ENCODE measurements at places on chromosomes 13 and 19.

DNA sequence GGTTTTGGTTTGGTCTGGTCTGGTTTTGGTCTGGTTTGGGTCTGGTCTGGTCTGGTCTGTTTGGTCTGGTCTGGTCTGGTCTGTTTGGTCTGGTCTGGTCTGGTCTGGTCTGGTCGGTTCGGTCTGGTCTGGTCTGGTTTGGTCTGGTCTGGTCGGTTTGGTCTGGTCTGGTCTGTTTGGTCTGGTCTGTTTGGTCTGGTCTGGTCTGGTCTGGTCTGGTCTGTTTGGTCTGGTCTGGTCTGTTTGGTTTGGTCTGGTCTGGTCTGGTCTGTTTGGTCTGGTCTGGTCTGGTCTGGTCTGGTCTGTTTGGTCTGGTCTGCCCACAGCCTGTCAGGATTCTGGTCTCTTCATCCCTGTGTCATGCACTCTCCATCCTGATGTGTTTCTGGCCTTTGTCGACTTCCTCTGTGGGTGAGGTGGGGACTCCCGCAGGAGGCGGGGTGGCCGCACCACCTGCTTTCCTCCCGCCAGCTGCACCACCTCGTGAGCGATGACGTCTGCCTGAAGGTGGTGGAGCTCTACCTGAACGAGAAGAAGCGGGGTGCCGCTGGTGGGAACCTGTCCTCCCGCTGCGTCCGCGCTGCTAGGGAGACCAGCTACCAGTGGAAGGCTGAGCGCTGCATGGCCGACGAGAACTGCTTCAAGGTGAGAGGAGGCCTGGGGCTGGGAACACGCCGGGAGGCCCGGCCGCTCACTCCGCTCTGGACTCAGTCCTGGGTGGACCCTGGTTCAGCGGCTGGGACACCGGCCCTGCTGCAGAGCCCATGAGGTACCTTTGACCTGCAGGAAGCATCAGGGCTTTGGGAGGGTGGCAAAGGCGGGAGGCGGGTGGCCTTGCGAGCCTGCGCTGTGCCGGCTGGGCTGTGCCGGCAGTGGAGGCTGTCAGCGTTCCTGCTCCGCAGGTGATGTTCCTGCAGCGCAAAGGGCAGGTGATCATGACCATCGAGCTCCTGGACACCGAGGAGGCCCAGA is 12.9 kb upstream of the F2RL3 start:
- no peak for DNase-seq

DNA sequence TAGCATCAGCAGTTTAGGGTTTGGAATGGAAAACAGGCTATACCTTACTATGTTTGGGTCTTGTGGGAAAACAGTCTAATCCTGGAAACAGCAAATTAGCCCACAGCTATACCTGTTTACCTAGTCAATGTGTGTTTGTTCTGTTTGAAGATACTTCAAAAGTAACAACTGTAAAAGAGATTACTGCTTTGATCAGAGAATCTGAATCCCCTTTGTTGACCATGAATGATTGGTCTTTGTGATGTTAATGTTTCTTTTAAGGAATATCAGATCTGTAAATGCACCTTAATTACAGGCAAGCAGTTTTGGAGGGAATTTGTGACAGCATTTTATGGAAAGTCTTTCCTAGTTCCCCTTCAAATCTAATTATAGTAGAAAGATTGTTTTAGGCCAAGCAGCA is 20.7 kb upstream of the KLF5 start:
- no peak for DNase-seq

DNA sequence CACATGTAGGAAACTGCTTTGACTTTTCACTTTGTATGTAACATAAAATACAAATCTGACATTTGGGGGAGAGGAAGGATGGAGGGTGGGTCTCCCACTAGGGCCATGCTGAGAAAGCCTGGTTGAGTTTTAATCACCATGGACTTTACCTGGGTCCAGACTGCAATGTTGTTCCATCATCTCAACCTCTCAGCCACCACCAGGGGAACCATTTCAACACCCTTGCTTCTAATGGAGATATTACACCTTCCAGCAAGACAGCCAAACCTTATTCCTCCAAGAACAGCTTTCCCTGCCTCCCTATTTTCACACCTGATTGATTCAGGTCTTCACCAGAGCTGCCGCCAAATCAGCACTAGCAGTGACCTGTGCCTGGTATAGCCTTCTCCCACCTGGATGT is 56.0 kb downstream of the ZAR1L start:
- DNase-seq = no peak

GRCh38 chr19:55546822-55547614 is 1.7 kb upstream of the SBK3 start:
- DNase-seq = no peak

GRCh38 chr19:379796-380195 is 29.2 kb downstream of the C2CD4C start:
- no peak for DNase-seq

GRCh38 chr19:40608240-40608621 is 7.1 kb downstream of the LTBP4 start:
- DNase-seq = no peak

- no peak for DNase-seq
Observed at GRCh38 chr13:107461751-107462150, 753.6 kb downstream of the LIG4 start.

GRCh38 chr19:16627928-16628182 is 149 bp downstream of the MED26 start:
- no peak for DNase-seq

DNA sequence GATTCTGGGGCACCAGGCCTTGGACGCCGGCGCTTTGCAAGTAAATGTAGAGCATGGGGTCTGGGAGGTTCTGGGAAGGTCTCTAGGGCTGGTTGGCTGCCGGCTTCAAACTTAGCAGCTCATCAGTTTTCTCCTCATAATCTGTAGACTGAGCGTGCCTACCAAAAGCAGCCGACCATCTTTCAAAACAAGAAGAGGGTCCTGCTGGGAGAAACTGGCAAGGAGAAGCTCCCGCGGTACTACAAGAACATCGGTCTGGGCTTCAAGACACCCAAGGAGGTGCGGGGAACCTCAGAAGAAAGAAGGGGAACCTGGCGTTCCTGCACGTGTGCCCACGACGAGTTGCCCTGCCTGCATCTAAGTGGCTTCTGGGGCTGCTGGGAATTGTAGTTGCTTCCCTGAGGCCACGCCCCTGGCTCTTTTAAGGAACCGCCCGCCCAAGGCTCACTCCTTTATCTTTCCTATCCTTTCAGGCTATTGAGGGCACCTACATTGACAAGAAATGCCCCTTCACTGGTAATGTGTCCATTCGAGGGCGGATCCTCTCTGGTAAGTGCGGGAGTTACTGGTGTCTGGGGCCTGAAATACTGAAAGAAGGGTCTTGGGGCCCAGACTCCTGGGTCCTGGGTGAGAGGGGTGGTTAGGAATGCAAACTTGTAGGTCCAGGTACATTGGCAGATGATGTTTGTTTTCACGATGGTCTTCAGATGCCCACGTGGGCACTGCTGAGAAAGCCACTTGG is 984 bp downstream of the RPS11 start:
- no peak for DNase-seq

GRCh38 chr13:113656003-113656588 is 1.9 kb downstream of the ATP4B start:
- no peak for DNase-seq

DNA sequence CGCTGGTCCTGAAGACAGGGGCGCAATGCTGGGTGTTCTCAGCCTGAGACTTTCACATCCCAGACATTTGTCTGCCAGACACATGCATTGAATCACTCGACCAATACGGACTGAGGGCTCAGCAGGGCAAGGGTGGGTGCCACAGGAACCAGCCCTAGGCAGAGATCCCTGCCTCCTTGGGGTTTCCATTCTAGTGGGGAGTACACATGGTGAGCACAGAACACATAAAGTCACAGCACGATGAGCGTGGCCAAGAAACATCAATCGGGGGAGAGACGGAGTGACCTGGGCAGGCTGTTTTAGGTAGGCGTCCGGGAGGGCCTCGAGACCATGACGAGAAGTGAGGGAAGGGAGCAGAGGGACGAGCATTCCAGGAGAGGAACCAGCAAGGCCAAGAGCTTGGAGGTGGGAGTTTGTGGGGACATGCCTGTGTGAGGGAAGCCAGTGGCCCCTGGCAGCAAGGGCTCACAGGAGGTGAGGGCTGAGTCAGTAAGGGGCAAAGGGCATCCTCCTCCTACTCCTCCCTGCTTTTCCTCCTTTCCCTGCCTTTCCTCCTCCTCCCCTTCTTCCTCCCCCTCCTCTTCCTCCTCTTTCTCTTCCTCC is 126.3 kb upstream of the PEG3 start:
- no peak for DNase-seq

DNA sequence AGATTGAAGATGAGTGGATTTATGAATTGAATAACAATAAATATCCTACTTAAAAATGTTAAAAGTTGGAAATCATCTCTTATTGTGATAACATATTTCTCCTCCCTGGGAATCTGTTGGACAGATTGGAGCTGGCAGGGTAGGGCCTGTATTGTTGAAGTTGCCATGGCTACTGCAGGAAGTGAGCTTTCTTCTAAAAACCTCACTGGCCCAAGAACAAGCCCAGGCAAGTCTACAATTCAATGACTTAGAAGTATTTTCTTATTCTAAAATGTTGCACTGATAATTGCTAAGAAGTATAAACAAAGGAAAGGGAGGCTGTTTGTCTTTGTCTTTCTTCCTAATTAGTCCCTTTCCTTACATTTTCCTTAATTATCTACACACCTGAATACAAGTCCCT is 112.1 kb downstream of the DLEU7 start:
- no peak for DNase-seq

DNA sequence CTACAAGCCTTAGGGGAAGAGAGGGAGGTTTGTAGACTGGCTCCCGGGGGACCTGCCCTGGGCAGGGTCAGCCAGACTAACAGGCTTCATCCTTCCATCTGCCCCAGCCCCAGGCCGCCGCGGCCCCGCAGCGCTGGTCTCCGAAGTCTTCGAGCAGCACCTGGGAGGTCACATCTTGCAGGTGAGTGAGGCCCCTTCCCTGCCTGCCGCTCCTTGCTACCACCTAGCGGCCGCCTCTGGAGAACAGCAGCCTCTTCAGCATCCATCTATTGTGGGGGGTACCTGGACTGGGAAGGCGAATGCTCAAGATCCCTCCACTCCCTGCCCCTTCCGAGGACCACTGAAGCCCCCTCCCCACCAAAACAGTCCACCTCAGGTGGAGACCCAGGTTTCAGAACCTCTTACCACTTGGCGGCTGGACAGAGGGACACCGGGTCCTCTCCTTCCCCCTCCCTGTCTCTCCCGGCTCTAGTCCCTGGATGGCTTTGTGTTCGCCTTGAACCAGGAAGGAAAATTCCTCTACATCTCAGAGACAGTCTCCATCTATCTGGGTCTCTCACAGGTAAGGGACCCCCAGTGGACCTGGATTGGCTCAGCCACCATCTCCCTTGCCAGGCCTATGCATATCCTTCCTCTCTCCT is 12.7 kb downstream of the NPAS1 start:
- DNase-seq = no peak

DNA sequence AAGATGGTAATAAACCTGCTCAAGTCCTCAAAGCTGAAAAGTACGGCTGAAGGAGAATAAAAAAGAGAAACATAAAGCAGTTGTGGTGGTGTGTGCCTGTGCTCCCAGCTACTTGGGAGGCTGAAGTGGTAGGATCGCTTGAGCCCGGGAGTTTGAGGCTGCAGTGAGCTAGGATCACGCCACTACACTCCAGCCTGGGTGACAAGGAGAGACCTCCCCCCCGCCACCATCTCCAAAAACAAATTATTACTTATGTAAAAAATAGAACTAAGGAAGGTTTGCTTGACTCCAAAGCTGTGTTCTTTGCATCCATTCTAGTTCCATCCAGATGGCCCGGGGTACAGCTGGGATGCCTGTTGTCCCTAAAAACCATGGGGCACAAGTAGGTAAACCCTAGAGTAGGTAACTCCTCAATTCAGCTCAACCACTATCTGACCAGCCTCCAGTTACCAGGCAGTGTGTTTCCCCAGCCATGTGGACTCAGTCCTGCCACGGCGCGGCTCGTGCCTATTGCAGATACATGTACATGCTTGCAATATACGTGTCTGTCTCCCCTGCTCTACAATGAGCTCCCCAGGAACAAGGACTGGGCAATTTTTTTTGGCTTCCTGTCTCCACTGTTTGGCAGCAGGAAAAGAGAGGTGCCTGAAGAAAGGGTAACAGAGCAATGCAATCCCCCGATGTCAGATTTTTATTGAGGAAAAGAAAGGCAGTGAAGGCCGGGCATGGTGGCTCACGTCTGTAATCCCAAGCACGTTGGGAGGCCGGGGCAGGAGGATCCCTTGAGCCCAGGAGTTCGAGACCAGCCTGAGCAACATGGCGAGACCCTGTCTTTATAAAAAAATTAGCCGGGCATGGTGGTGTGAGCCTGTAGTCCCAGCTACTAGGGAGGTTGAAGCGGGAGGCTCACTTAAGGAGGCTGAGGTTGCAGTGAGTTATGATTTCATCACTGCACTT is 101.3 kb downstream of the GNG7 start:
- DNase-seq = no peak

GRCh38 chr19:45862271-45862563 is 730 bp downstream of the SYMPK start:
- DNase-seq = no peak

- no peak for DNase-seq
Observed at GRCh38 chr13:79401259-79402070, 4.6 kb downstream of the RBM26 start.

DNA sequence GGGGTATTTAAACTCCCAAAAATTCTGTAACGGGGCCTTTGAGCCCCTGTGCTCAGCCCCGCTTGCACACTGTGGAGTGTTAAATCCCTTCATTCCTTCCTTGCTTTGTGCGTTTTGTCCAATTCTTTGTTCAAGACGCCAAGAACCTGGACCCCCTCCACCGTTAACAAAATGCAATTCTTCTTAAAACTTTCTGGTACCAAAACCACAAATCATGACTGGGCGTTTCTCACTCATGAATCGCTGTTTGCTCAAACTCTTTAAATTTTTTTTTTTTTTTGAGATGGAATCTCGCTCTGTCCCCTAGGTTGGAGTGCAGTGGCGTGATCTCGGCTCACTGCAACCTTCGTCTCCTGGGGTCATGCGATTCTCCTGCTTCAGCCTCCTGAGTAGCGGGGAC is 881 bp downstream of the ZNF20 start:
- no peak for DNase-seq

DNA sequence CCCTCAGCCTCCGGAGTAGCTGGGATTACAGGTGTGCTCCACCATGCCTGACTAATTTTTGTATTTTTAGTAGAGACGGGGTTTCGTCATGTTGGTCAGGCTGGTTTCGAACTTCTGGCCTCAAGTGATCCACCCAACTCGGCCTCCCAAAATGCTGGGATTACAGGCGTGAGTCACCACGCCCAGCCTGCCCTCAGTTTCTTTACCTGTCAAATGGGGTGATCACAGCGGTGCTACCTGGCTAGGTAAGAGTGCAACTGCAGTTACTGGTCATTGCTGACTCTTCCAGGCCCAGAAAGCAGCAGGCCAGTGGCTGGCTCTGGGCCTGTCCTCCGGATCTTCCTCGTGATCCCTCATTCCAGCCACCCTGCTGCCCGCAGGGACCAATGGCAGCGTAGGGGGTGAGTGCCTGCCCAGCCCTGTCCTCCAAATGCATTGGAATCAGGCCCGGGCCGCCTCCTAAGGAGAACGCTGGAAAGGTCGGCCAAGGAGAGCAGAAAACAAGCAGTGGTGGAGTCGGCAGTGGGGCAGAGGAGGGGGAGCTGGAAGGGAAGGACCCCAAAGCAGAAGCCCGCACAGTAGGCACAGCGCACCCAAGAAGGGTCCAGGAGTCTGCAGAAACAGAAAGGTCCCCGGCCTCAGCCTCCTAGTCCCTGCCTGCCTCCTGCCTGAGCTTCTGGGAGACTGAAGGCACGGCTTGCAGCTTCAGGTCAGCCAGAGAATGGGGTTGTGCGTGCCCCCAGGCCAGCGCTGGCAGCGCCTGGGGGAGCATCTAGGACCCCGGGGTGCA is 1.8 kb upstream of the SLC27A1 start:
- DNase-seq = no peak
